H9 (cell line): ENCODE measurements at places on chromosomes 11 and 22. TPM values are rescaled to one million over a fixed set of nuclear protein-coding genes. Genes with fewer than 3 reads are reported as not detected.
A peak's percentile ranks its signal among the peaks of the same experiment; 100 is the strongest.

KDELR3 gene
- total RNA-seq, result 7.2 and 7.3 TPM in 2 replicates

GRCh38 chr11:86588566-86589090 is 83.8 kb downstream of the ME3 start:
- no peak for DNase-seq

GRCh38 chr11:3957437-3957836 is 102.0 kb downstream of the STIM1 start:
- no peak for DNase-seq

- DNase-seq, result no peak
Observed at GRCh38 chr22:41775976-41776375, 24.5 kb upstream of the CCDC134 start.

DNA sequence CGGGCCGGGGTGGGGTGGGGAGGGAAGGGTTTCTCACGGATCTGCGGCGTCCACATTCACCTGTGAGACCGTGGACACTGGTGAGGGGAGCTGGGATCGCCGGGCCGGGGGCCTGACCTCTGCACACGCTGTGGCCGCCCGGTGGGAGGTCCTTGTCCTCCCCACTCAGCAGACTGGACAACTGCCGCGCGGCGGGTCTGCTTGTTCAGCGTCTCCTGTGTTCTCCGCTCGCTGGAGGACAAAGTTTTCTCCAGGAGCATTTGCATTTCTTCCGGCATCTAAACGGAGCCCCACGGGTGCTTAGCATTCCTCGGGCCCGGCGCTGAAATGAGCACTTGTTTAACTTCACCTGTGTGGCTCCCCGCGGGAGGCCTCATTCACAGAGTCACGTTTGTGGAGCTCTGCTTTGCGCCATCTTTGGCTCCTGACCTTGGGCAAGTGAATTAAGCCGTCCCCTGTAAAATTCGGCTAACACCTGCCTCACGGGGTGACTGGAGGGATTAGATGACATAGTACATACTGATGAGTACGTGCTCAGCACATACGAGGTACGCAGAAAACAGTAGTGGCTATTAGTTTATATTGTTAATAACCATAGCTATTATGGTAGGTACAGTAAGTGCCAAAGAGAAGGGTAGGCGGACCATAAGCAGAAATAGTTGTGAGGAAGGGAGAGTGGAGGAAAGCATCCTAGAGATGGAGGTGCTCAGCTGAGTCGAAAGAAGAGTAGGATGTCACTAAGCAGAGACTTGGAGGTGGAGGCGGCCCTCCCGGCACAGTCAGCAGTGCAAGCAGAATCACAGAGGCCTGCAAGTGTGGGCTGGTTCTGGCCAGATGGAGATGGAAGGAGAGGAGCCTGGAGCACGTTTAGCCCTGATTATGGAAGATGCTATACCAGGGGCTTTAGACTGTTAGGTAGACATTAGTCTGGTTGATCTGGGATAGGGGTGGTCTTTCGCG is 885 bp downstream of the TRMU start:
- no peak for DNase-seq

- no peak for DNase-seq
Observed at GRCh38 chr11:19767627-19768151, 55.1 kb downstream of the NAV2 start.

HSPA8 gene
- total RNA-seq, result 2,142 and 2,160 TPM in 2 replicates

NOL12 gene
- total RNA-seq, result 30.4 and 35.4 TPM in 2 replicates

- no peak for DNase-seq
Observed at GRCh38 chr22:31891366-31892079, 52.8 kb upstream of the YWHAH start.

DNA sequence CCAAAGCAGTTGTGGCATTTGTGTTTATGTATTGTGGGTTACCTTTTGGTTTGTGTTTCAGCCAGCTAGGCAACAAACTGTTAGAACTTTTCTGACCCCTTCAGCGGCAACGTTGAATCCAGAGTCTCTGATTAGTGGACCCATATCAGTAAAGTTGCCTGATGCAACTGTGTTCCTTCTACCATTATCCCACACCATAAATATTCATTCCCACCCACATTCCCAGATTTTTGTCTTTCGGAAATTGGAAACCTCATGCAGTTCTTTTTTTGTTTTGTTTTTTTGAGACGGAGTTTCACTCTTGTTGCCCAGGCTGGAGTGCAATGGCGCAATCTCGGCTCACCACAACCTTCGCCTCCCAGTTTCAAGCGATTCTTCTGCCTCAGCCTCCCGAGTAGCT is 30.7 kb upstream of the RBX1 start:
- DNase-seq, result no peak

GRCh38 chr22:23184100-23184763 is 3.9 kb downstream of the BCR start:
- DNase-seq, result no peak

ZC3H12C gene
- total RNA-seq, result 4.4 and 4.8 TPM in 2 replicates

DNA sequence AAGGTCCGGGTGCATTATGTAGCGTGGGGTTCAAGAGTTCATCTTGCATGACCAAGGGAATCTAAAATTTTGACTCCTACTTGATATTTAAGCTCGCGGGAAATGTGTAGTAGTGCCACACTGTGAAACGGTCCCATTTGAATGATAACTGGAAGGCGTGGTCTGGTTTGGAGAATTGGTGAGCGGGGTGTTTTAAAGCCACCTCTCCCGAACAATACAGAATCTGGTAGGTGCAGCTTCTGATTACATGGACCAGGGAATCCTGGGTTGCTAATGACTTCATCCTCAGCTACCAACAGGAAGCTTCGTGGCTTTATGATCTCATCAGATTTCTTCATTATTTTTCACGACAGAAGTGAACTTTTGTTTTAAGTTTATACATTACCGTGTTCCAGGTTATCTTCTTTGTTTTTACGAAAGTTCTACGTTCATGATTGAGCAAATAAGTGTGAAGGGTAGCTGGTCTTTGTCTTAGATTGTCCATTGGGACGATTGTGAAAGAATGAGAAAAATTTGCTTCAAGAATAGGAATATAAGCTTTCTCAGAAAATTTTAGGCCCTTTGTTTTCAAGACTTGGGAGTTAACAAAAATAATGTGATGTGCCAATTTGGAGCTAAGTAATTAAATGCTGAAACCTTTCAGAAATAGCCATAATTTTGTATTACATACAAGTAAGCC is 1.7 kb downstream of the QSER1 start:
- peak; percentile 62 for DNase-seq

- no peak for DNase-seq
Observed at GRCh38 chr11:76781046-76781801, 1.9 kb upstream of the TSKU start.

GRCh38 chr11:119847853-119848252 is 118.9 kb upstream of the NECTIN1 start:
- no peak for DNase-seq

HMGXB4 gene
- 32.5 and 33.5 TPM in 2 replicates for total RNA-seq

DNA sequence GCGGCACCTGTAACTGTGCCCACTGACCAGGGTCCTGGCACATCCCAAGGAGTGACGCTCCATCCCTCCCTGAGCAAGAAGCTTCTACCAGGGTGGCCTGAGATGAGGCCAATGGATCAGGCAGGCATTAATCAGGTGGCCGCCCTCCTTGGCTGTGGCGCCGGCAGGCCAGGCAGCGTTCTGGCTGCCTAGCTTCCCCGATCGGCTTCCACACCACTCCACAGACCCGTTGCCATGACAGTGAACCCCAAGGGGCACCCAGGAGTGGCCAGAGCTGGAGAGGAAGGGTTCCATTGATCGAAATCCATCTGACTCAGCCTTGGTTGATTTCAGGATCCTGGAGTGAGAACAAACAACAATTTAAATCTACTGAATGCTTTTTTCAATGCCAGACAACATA is 20.5 kb downstream of the LRRC55 start:
- DNase-seq, result no peak

OR52N4 gene
- total RNA-seq, result not detected in 2 replicates

DNA sequence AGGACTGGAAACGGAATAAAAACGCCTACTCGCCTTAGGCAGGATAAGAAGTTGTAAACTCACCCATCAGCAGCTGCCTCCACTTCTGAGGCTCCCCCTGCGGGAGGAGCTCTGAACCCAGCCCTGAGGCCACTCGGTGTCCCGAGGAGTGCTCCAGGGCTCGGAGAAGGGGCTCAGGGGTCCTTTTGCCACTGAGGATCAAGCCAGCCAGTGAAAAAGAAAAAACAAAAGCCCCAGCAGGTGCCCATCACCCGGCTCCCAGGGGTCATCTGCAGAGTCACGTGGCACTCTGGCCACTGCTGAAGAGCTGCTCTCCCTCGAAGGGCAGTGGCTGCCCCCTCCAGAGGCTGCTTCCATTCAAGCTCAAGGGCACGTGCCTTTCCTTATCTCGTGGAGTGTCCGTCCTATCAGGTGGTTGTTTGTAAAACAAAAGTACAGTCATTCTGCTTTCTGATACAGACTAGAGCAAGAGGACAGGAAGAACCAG is 29.0 kb downstream of the NUP50 start:
- DNase-seq, result peak; percentile 69

DNA sequence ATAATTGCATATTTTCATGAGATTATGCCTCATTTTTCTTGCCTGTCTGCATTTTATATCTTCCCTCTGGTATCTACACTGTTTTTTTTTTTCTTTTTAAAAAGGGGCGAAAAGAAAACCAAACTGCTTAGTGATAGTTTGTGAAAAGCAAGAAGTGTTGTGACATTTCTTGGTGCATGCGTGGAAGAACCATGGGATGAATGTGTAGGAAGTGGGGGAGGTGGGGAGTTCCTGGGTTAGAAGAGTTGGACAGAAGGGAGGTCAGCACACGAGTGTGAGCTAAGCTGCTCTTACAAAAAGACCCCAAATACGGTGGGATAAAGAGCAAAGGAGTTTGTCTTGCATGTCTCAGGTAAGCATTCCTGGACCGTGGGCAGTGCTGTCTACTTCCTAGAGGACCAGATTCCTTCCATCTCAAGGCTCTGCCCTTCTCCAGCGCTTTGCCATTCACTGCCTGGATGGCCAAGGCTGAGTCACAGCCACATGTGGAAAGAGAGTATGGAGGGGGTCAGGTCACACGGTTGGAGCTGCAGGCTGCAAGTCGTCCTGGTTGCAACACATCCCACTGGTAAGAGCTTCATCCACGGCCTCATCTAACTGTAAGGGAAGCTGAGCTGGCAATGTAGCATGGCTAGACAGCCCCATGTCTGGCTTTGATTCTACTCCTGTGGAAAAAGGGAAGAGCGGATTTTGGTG is 300.6 kb downstream of the DDX10 start:
- DNase-seq, result no peak

GRCh38 chr11:102914238-102915043 is 39.7 kb upstream of the MMP12 start:
- peak; percentile 62 for DNase-seq

MUC5AC gene
- total RNA-seq, result not detected in 2 replicates

DNA sequence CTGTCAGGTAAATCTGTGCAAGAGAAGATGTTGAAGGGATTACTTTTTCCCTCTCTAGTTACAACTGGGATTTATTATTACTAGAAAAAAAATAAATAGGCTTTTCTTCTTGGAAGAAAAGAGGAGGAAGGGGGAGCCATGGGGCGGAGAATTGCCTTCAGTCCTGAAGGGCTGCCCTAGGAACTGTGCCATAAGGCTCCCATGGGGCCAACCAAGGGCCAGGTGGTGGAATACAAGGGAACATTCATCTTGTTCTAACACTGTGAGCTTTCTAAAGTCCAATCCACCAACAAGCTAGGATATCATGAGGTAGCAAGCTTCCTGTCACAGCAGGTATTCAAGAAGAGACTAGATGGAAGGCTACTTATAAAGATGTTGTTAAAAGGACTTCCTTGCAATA is 24.8 kb upstream of the NRIP3 start:
- no peak for DNase-seq

- DNase-seq, result peak; percentile 59
Observed at GRCh38 chr11:119115484-119116234, 5.7 kb upstream of the HINFP start.

SNAP29 gene
- 15.6 and 17.9 TPM in 2 replicates for total RNA-seq

GRCh38 chr22:27918341-27919221 is 475 bp downstream of the PITPNB start:
- peak; percentile 65 for DNase-seq

DNA sequence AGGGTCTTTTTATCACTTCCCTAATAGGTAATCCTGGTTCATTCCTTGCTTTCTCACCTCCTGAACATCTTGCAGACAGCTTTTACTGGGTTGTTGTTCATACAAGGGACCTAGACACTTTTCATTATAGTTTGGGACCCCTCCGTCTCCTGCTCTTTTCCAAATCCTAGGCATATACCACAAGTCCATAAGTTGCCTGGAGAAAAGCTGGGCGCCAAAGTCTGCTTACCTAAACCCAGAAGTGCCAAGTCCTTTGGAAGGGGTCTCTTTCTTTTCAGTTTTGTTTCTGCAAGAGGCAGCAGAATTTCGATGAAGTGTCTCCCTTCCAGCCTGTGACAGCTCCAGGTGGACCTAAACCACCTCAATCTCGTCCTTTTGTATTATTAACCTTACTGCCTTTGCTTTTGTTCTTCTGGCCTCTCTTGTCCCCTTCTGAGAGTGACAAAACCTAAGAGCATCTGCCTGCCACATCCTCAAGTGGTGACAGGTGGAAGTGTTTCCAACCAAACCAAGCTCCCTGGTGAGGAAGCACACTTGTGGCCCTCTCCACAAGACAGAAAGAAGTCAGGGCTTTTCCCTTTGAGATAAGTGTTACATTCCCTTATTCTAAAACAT is 19.5 kb upstream of the P2RY6 start:
- peak; percentile 39 for DNase-seq

PGA4 gene
- total RNA-seq, result not detected in 2 replicates

SLC6A5 gene
- total RNA-seq, result not detected in 2 replicates

DNA sequence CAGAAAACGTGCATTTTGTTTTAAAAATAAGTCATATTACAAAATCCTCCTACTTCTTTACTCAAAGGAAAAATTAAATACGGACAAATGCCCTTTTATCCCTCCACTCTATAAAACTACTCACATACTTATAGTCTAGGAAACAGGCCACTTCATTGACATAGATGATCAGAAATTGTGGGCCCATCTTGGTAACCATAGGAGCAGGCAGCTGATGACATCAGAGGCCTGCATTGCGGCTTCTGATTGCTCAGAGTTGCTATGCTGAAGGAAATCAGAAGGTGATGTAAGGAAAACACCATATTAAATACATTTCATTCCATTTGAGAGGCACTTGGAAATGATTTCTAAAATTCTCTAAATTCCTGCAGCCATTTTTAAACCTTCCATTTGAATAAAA is 27.0 kb downstream of the FAM76B start:
- DNase-seq, result no peak

MAML2 gene
- 2.7 TPM in 2 replicates for total RNA-seq

DNA sequence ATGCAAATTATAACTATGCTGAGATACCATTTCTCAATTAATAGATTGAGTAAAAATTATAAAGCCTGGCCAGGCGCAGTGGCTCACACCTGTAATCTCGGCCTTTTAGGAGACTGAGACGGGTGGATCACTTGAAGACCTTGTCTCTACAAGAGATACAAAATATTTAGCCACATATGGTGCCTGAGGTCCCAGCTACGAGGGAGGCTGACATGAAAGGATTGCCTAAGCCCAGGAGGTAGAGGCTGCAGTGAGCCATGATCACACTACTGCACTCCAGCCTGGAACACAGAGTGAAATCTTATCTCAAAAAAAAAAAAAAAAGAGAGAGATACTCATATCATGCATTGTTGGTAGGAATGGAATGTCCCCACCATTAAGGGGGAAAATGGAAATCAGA is 142.4 kb downstream of the RCN1 start:
- no peak for DNase-seq

FOXR1 gene
- total RNA-seq, result not detected in 2 replicates
